Suppressor macrophage treated with lipopolysaccharide for 4 hours (primary cell): ENCODE measurements at places on chromosomes 6 and 20.

GRCh38 chr6:9138936-9139335 is 703.6 kb upstream of the SLC35B3 start:
- no peak for DNase-seq

DNA sequence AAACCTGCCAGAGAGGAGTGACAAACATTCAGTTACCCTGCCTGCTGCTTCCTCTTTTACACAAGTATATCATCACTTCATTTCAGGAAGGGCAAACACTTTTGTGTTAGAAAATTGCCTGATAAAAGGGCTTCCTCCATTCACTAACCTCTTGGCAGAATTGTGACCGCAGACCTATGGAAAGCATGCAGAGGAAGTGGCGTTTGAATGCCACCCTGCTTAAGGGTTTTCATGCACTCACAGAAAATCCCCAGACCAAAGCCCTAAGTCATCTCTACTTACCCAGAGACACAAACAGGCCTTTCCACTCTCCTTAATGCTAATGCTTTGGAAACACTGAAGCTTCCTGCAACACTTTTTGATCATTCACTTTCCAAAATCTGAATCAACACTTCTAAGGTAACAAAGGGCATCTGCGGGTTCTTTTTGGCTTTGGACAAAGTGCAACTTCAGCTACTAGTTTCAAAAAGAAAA is 22.1 kb upstream of the RALGAPA2 start:
- peak; percentile 87 for DNase-seq

DNA sequence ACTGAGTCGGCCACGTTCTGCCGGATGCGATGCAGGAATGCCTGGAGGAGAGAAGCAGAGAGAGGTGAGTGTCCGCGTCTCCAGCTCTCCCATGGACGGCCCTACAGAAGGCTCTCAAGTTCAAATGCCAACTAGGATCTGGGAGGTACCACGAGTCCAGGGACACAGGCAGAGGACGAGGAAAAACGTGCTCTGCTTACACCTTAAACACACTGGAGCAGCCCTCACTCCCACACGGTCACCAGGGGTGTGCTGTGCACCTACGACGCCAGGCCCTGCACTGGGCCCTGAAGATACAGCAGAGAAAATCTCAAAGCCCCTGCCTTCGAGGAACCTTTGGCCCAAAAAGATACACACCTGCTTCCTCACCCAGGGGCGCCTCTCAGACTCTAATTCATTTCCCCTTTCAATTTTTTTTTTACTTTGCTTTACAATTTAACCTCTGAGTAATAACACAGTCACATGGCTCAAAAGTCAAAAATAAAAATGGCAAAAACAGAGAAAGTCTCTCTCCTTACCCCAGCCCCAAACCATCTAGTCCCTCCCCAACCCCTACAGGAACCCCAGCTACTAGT is 79.9 kb downstream of the PREX1 start:
- DNase-seq: no peak

- peak; percentile 97 for DNase-seq
Measured at GRCh38 chr6:142946924-142947713, 2.1 kb upstream of the HIVEP2 start.

- DNase-seq: no peak
Measured at GRCh38 chr6:34586327-34587040, 30.4 kb upstream of the SPDEF start.

DNA sequence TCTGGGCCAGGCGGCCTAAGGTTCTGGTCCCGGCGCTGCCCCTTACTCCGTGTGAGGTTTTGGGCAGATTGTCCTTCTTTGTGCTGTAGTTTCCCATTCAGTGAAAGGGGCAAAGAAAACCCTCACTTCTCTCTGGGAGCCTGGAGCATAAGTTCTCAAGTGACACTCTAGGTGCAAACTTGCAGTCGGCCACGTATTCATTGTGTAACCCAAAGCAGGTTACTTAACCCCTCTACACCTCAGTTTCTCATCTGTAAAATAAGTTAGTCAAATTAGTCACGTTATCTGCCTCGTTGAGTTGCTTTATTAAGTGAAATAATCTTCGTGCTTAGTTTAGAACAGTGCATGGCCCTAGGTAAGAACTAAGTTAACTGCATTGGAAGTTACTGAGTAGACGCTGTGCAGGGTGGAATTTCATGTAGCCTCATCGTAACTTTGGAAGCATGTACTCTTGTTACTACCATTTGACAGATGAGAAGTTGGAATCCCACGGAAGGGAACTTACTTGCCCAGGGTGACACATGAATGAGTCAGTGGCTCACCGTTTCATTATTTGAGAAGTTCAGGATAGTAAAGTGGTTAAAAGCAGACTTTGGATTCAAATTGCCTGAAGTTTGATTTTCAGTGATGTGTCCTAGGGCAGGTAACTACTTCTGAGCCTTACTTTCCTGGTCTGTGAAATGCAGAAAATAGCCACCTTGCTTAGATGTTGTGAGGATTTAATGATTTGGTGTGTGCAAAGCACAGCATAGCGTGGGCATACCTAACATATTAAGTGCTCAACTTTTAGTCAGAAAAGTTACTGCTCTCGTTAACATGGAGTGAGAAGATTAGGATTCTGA is 556 bp upstream of the MROH8 start:
- DNase-seq: peak; percentile 60

- DNase-seq: no peak
Measured at GRCh38 chr6:1498491-1499113, 109.2 kb downstream of the FOXF2 start.

- DNase-seq: no peak
Measured at GRCh38 chr20:20338133-20338730, 29.7 kb upstream of the INSM1 start.

GRCh38 chr20:44422083-44422482 is 53.6 kb upstream of the TTPAL start:
- peak; percentile 53 for DNase-seq

DNA sequence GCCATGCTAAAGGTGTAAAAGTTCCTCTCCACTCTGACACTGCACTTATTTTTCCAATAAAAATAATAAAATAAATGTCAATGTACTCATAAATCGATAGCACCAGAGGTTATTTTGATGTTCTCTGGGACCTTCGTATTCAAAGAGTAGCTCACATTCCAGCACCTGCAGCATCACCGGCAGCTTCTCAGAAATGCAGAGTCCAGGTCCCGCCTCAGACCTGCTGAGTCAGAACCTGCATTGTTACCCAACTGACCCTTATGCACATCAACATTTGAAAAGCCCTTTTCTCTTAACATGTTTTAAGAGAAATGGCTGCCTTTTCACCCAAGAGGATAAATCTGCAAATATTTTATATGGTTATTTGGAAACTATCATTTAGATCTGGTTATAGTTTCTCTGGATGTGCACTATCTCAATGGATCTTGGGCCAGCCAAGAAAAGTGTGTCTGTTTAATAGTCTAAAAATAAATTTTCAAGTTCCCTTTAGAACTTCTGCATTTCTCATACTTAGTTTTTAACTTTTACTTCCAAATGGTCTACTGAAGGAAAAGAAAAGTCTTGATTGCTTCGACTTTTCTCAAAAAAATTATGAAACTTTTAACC is 216.2 kb upstream of the PRDM1 start:
- peak; percentile 62 for DNase-seq

DNA sequence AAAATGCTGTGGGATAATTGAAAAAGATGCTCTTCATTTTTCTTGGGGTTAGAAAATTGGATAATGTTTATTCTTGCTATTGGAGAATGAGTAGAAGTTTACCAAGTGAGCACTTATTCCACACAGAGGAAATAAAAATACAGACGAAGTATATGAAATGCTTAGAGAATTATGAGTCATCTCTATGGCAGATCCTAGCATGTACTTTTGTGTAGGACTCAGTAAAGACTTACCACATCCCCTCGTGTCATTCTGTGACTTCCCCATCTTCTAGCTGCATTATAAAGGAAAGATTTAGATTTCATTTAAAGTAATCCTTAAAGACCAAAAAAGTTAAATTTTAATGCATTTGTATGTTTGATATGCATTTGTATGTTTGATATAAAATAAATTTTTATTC is 685.6 kb downstream of the TBC1D32 start:
- DNase-seq: no peak

DNA sequence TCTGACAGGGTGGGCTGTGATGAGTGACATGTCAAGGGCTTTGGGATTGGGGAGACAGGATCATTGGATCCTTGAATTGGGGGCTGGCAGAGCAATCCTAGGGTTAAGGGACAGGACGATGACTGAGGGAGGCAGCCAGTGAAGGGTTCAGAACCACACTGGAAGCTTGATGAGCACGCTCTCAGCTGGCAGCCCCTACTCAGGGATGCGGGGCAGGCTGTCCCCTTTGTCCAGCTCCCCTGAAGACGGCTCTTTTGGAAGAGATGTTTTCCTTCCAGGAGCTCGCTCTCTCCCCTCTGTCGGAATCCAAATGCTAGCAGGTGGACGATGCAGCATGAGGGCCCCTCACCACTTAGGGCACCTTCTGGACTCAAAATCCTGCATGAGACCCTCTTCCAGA is 8.4 kb downstream of the TGM3 start:
- no peak for DNase-seq

DNA sequence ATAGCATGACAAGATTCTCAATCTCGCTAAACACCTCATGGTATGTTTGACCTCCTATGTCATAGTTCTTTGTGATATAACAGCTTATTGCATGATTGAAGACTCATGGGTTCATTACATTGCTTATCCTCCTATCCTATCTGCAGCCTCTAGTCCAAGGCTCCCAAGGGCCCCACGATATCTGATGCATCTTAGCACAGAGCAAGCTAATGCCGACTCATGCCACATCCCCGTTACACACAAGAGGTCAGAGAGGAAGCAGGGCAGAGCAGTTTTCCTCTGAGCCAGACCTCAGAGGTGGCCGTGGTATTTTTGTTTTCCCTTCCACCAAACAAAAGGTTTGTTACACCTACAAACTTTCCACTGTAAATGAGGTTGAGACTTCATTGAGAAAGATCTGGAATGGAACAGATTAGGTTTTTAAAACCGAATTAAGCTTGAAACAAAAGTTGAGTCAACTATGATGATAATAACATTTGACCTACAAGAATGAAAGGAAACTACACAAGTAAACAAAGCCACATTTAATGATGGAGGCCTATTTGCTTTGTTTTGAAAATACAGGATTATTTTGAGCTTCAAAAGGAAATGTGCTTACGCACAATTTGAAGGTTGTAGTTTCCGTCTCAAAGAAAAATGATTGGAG is 133.9 kb upstream of the MYLIP start:
- DNase-seq: peak; percentile 27

DNA sequence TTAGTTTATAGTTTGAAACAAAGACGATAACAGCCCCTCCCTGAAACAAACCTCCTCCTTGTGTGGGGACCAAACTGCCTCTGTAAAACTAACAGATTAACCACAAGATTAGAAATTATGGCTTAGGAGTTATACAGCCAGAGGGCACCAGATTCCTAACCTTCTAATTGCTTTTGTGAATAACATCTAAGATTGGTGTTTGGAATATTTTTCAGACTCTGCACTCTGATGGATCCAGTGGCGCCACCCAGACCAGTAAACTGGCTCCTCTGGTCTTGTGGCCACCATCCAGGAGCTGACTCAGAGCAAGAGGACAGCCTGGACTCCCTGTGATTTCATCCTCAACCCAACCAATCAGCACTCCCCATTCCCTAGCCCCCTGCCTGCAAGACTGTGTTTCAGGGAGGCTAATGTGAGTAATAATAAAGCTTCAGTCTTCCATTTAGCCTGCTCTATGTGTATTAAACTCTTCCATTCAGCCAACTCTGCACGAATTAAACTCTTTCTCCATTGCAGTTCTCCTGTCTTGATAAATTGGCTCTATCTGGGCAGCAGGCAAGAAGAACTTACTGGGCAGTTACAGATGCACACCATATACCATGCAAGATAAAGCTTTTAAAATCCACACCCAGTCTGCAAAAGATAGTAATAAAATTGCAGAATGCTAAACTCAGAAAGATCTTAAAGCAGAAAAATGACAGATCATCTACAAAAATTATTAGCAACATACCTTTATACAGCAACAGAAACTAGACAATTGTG is 58.5 kb upstream of the SLC22A16 start:
- DNase-seq: peak; percentile 33

- DNase-seq: no peak
Measured at GRCh38 chr20:10949930-10950783, 276.4 kb upstream of the JAG1 start.

DNA sequence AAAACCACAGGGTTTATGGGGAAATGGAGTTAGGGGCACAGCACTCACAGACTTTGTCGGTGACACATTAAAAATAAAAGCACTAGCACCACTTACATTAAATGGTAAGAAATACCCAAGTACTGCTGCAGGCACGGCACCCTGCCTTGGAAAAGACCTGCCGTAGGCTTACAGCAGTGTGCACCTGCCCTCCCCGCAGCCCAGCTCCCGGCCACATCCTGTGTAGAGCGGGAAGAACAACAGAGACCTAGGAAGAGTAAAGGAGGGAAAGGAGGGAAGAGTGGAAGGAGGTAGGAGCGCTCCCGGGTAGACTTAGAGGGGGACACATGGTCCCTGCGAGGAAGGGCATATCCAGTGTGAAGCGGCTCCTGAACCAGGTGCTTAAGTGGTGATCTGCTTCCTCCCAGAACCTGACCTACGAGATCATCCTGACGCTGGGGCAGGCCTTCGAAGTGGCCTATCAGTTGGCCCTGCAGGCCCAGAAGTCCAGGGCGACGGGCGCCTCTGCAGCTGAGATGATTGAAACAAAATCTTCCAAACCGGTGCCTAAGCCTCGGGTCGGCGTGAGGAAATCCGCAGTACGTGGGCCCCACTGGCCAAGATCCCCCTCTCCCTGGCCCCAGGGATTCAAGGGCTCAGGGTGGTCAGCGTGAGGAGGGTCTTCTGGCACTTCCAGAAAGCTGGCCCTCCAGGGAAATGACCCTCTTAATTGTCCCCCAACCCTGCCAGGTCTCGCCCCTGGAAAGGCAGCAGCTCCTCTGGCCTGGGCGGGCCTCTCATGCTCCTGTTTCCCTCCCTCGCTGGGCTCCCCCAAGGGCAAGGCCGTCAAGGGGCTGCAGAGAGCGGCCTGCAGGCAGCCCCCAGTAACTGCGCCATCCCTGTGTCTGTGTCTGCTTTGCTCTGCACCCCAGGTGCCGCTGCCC is 55.5 kb downstream of the TCP11 start:
- DNase-seq: no peak

- DNase-seq: peak; percentile 16
Measured at GRCh38 chr6:155103816-155104366, 108.8 kb downstream of the TIAM2 start.

DNA sequence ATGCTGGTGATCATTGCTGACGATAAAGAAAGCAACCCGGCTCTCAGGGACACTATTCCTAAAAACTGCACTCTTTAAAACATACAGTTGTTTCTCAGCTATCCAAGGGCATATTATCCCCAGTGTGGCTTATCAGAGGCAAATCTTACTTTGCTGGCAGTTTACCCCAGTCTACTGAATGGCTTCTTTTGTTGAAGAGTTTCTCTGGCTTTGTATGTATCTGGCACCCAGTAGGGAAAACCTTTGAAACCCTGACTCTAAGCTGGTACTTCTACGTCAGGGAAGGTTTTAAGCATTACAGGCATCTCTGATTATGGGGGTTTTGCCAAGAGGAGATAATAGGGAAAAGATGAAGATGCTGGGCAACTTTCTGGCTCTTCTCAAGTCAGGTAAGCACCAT is 637.6 kb upstream of the CHD6 start:
- DNase-seq: no peak
